ENCODE measurements at places on chromosomes 6 and 20.

GRCh38 chr6:154468760-154469159, 41.7 kb downstream of the CNKSR3 start:
- no peak for DNase-seq

DNA sequence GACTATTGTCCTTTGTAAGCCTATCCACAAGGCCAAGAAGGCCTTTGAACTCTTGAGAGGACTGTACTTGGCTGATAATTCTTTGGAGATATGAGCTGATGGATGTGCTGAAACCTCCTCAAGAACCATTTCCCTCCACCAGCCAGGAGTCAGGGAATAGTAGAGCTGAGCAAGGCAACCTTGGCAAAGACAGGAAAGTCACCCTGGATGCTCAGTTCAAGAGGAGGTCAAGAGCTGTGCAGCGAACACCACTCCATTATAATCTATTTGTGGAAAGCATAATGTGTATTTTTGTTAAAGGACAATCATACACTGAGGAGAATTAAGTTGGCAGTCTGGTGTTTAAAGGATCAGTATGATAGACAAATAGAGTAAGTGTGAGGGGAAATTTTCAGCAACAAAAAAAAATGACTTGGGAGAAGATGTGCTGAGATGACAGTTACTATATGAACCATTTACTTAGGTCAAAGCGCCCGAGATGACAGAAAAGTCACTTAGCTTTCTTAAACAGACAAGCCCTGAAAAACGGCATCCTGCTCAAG, 177.2 kb upstream of the COL21A1 start:
- no peak for DNase-seq

- no peak for DNase-seq
Observed at GRCh38 chr6:137213813-137214212, 5.4 kb downstream of the IFNGR1 start.

DNA sequence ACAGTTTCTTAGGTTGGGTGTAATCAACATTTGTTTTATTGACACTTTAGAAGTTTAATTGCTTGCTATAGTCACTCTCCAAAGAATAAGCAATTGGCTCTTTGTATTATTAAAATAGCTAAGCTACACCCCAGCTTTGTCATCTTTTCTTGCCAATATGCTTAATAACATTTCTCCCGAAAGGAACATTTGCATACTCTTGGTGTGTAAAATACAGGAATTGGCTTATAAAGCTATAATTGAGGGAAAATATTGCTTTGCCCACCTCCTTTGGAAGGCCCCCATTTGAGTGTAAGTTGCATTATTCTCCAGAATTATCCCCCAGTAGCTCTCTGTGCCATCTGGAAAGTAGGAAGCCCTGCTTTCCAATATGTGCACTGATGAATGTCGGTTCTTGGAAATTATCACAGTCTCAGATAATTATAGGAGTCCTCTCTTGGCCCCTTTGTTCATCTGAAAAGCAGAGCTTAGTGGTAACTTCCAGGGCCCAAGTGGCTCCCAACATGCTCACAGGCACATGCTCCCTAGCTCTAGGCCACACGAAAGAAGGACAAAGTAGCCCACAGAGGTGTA, 92.4 kb upstream of the B3GAT2 start:
- DNase-seq: no peak

GRCh38 chr20:10642856-10643559, 30.8 kb downstream of the JAG1 start:
- DNase-seq: no peak

GRCh38 chr20:17558154-17558940, 11.5 kb upstream of the DSTN start:
- DNase-seq: peak; percentile 86
